ENCODE measurements at places on chromosomes 1 and 21. TPM values are rescaled to one million over a fixed set of nuclear protein-coding genes. Genes with fewer than 3 reads are reported as not detected.
A peak's percentile ranks its signal among the peaks of the same experiment; 100 is the strongest.

- no peak for DNase-seq
- no peaks in the 10 kb centered on the region for H3K4me1 ChIP-seq
- 0 out of 2 replicates have a peak, but pooled peaks cover 1% of the 10 kb centered on the region for H3K36me3 ChIP-seq
- H3K27ac ChIP-seq: peak within 1 kb of the TSS; percentile 96
- peak within 1 kb of the TSS; percentile 84 for H3K4me3 ChIP-seq
- H3K27me3 ChIP-seq: no peaks in the 10 kb centered on the region
Observed at GRCh38 chr1:112618721-112619517, at the start of gene ST7L. Gene ST7L (minus strand): TSS chr1:112619141. CDS start chr1:112619113, 28 bp downstream.

GRCh38 chr21:33042812-33043211, 17.1 kb downstream of the OLIG2 start:
- H3K4me1 ChIP-seq: peaks cover 3% of the 10 kb centered on the region

Gene CYP4X1
- polyA plus RNA-seq: 2.0 TPM

- no peak for DNase-seq
- no peak overlapping the region for H3K4me3 ChIP-seq
- H3K36me3 ChIP-seq: no peaks in the 10 kb centered on the region
- H3K27ac ChIP-seq: no peak overlapping the region
Observed at GRCh38 chr1:113178106-113178505, 105.1 kb downstream of the LRIG2 start.

Gene OR2L13
- not detected for polyA plus RNA-seq

DNA sequence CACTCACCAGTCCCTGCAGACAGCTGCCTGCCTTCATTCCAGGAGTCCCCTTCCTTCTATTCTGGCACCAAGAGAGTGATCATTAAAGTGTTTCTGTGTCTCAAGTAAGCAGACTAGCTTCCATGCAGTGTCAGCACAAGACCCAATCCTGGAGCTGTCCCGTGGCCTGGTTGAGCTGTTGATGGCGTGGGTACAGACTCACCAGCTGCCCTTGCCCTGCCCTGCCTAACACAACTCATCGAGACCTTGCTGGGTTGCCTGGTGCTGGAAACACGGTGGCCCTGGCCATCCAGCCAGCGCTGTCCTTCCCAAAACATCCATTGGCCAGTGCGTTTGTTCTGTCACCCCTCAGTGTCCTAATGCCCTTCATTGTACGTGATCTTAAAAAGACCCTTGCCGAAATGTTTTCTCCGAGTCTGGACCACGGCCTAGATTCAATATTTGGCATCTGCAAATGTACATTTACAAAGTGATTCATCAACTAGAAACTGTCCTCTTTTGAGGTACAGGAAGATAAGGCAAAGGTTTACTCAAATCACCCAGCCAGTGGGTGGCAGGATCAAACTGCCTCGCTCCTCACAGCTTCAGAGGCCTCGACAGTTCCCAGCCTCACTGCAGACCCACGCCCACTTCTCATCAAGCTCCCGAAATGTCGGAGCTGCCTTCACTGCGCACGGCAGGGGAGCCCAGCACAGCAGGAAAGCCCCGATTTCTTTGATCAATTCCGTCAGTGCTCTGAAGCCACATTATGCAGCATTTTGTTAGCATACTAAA, 494.2 kb downstream of the KIF26B start:
- no peaks in the 10 kb centered on the region for H3K27me3 ChIP-seq
- H3K36me3 ChIP-seq: no peaks in the 10 kb centered on the region
- H3K4me3 ChIP-seq: no peak overlapping the region
- peaks cover 2% of the 10 kb centered on the region for H3K4me1 ChIP-seq

DNA sequence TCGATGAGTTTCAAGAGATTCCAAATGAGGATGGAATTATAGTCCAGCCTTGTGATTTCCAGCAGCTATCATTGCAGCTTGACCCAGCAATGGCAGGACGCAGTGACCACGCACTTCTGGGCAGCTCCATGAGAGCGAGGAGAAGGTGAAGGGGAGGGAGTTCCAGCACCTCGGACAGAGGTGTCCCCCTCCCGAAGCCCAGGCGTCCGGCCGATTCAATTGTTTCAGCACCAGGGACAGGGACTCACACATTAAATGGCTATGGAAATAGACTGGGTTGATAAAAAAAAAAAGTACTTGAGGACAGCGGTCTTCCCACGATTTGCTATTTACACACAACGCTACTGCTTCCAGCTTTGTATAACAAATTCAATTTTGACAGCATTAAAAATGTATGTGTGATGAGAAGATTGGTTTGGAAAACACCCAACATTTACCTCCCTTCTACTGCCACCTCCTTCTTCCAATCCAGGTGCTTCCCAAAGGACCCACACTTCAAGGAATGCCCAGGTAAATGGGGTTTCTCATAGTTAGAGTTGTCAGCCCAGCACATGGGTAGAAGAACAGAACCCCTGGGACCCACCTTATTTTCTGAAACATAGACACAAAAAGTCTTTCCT, 71.8 kb downstream of the DISP3 start:
- DNase-seq: peak; percentile 89
- H3K27me3 ChIP-seq: no peaks in the 10 kb centered on the region
- H3K36me3 ChIP-seq: no peaks in the 10 kb centered on the region
- no peak overlapping the region for H3K4me3 ChIP-seq
- H3K4me1 ChIP-seq: no peaks in the 10 kb centered on the region

- H3K4me1 ChIP-seq: no peaks in the 10 kb centered on the region
- H3K27ac ChIP-seq: no peak overlapping the region
Observed at GRCh38 chr1:119097380-119097779, 43.1 kb downstream of the WARS2 start.

Gene OR2T29
- polyA plus RNA-seq: not detected

DNA sequence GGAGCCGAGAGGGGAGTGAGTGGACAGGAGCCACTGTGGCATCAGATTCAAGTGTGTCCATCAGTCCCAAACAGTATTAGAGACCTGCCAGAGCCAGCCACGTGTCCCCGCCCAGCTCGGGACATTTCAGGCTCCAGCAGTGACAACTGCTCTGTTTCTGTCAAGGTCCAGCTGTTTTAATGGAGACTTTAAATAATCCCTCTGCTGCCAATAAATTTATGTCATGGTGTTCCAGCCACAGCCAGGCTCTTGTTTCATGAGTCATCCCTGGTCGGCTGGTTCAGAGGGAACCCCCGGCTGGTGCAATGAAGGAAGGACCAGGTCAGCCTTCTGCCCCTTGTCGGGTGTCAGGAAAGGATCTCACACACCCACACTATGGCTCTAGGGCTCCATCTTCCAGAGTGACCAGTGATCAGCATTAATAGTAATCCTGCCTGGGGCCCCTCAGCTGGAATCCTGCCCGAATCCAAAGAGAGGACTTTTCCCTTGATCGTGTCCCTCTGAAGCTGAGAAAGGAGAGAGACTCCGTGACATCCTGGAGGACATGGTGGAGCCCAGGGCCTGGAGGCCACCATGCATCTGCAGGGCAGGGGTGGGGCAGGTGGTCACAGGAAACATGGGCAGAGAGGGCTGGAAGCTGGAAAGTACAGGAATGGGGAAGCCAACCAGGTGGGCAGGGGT, 197.3 kb downstream of the MATN1 start:
- no peak overlapping the region for H3K4me3 ChIP-seq
- no peak overlapping the region for H3K27ac ChIP-seq
- H3K27me3 ChIP-seq: no peaks in the 10 kb centered on the region

DNA sequence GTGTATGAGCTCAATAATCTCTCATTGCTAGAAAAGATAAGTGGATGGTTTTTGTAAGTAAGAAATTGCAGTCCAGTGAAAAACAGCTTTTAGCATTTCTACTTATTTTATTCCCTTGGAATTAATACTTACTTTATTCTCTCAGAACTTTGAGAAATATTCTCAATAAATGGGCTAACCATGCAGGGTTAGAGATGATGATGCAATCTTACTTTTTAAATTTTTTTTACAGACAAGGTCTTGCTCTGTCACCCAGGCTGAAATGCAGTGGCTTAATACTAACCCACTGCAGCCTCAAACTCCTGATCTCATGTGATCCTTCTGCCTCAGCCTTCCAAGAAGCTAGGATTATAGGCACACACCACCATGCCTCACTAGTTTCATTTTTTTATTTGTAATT, 440.8 kb upstream of the ZP4 start:
- no peak overlapping the region for H3K4me3 ChIP-seq
- no peaks in the 10 kb centered on the region for H3K36me3 ChIP-seq
- H3K4me1 ChIP-seq: no peaks in the 10 kb centered on the region
- no peaks in the 10 kb centered on the region for H3K27me3 ChIP-seq

Gene TDRD5
- 0.22 TPM for polyA plus RNA-seq

Gene PTTG1IP
- polyA plus RNA-seq: 88.9 TPM

DNA sequence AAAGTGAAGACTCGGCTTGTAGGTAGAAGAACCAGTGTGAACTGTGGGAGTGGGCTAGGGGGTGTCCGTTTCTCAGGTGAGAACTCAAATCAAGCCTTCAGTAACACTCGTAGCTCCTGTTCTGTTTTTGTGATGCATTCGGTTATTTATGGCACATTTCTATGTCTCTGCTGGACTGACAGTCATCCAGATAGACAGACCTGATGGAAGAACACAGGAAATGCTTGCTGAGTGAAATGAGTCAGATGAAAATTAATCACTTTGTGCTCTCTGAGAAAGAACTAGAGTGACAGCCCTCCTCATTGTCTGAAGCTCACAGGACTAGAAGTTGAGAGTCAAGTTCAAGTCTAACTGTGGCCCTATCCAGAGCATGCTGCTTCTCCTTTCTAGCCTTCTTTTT, 360.1 kb upstream of the PLXNA2 start:
- H3K4me1 ChIP-seq: peaks cover 17% of the 10 kb centered on the region
- no peak overlapping the region for H3K4me3 ChIP-seq
- no peaks in the 10 kb centered on the region for H3K27me3 ChIP-seq

Gene C1orf87
- polyA plus RNA-seq: not detected

Gene TSPAN2
- polyA plus RNA-seq: 7.4 TPM

Gene SH3D21
- polyA plus RNA-seq: 3.4 TPM

Gene ARTN
- polyA plus RNA-seq: 17.4 TPM

GRCh38 chr1:170790175-170790574, 126.2 kb downstream of the PRRX1 start:
- no peak for DNase-seq
- H3K27ac ChIP-seq: no peak overlapping the region
- H3K36me3 ChIP-seq: no peaks in the 10 kb centered on the region
- H3K27me3 ChIP-seq: no peaks in the 10 kb centered on the region
- no peaks in the 10 kb centered on the region for H3K4me1 ChIP-seq
- H3K4me3 ChIP-seq: no peak overlapping the region

- H3K4me3 ChIP-seq: no peak overlapping the region
- no peaks in the 10 kb centered on the region for H3K36me3 ChIP-seq
- H3K4me1 ChIP-seq: no peaks in the 10 kb centered on the region
- no peak for DNase-seq
Observed at GRCh38 chr1:198497326-198498102, 43.0 kb downstream of the ATP6V1G3 start.

Gene DARS2
- 21.0 TPM for polyA plus RNA-seq

Gene ADIPOR1
- polyA plus RNA-seq: 118 TPM

Gene MR1
- polyA plus RNA-seq: 0.09 TPM

DNA sequence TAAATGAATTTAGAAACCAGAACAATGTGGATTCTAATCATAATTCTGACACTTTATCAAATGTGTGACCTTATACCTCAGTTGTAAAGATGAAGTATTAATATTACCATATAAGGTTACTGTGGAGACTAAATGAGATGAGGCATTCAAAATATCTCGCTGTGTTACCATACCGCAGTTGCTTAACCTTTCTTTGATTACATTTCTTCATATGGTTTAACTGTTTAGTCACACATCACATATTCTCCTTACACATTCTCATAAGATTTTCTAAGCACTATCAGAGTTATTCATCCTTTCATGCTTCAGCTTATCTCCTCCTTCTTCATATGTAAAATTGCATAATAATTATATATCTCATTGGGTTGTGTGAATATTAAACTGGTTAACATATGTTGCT, 88.9 kb downstream of the LRRC53 start:
- H3K4me1 ChIP-seq: no peaks in the 10 kb centered on the region
- no peaks in the 10 kb centered on the region for H3K36me3 ChIP-seq
- no peak overlapping the region for H3K27ac ChIP-seq
- H3K4me3 ChIP-seq: no peak overlapping the region
- DNase-seq: no peak
- no peaks in the 10 kb centered on the region for H3K27me3 ChIP-seq

DNA sequence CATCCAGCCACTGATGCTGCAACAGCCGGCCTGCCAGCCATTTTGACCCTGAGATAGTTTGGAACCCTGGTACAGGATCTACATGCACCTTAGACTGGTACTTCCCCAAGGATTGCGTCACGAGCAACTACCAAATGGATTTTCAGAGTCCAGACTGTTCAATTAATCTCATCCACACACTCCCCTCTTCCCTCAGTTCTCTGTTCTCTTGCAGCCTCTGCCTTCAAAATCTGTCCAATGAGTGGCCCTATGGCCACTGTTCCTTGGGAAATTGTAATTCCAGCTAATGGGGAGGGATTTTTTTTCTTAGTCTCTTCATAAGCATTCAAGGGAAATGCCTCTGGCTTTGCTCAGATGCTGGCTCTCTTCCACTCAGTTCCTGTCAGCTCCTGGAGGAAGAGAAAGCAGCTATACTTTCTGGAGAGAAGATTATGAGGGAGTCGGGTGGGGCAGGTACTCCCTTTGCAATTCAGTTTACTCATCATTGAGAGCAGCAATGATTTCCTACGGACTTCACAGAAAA, 19.8 kb upstream of the UAP1 start:
- no peak for DNase-seq
- H3K27ac ChIP-seq: no peak overlapping the region
- no peaks in the 10 kb centered on the region for H3K36me3 ChIP-seq

DNA sequence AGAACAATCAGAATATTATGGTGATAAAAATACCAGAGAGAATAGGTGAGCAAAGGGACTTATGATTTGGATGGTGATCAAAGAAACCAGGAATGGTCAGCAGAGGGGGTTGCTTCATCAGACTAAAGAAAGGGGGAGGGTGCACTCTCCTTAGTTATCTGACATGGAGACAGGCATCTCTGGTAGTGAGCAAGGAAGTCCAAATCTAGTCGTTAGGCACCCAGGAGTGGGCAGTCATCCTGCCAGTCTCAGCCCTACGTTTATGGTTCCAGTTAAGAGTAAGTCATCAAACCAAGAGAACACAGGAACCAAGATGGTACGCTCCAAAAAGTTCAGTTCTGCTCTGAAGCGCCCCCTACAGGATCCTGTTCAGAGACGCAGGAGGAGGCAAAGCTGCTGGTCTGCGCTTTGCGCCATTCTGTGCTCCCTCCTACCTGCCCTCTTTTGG, 28.6 kb downstream of the EBNA1BP2 start:
- H3K4me3 ChIP-seq: peak overlapping the region; percentile 25
- H3K4me1 ChIP-seq: no peaks in the 10 kb centered on the region
- no peaks in the 10 kb centered on the region for H3K36me3 ChIP-seq
